ENCODE measurements at places on chromosomes 13 and 19.

DNA sequence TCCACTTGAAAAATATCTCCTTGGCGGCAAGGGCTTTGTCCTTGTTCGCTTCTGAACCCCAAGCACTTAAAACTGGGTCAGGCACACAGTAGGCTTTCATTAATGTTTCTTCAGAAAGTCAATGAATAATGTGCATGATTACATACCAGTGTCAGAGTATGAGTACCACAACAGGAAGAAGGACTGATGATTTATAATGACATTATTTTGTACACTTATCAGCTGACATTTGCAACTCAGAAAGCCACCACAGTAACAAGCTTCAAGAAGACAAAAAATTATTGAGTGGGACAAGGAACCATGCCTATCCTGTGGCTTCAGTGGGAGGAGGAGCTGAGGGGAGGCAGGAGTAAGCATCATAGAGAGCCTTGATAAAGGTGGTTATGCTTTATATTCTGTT is 10.0 kb downstream of the POLR1D start:
- no peak for DNase-seq

DNA sequence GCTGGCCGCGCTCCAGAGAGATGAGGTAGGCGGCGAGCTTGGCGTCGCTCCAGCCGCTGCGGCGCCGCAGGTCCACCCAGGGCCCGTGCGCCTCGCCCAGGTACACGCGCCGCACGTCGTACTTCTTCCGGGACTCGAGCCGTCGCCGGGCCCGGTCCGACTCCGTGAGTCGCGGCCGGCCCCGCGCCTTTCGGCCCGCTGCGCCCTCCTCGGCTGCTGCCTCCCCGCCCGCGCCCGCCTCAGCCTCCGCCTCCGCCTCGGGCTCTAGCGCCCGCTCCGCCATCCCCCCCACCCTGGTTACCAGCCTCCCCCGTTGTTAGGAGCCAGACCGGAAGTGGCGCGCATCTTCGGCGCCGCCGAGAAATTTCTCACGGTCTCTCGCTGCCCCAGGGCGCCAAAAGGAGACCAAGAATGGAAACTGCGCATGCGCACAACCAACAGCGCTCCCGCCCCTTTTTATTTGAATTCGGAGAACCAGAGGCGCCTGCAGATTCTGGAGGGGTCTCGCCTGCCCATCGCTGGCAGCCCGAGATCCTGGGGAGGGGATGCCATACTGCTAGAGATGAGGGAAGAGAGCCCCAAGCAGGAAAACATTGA is at the start of gene ZNF653:
Gene ZNF653, minus strand, starts transcription at position 336 of the 597 bp plus-strand sequence. Its CDS starts 53 bp downstream, at position 283.
- DNase-seq, result peak; percentile 98

GRCh38 chr19:10946958-10947657 is 13.7 kb upstream of the SMARCA4 start:
- no peak for DNase-seq

GRCh38 chr13:40043764-40044163 is 388.3 kb downstream of the COG6 start:
- no peak for DNase-seq

GRCh38 chr13:62906896-62907295 is 1491.2 kb upstream of the PCDH20 start:
- DNase-seq, result no peak

DNA sequence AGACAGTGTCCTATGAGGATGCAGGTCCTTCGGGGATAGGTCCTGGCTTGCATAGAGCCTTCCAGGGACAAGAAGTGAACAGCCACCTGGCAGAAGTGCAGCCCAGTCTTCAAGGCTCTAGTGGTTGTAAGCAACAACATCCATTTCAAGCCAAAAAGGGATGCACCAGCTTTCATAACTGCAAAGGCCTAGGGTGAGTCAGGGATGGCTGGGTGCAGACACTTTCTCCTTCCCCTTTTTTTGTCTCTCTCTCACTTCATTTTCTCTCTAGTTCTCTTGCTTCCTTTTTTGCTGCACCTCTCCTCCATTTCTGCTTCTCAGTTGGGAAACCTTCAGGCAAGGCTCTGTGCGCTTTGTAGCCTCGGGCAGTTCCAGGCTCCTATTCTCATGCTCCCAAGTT is 196.2 kb upstream of the ZNF536 start:
- no peak for DNase-seq

GRCh38 chr13:42017264-42017663 is 31.2 kb upstream of the DGKH start:
- DNase-seq, result no peak

GRCh38 chr13:100513987-100514670 is 74.5 kb downstream of the GGACT start:
- peak; percentile 45 for DNase-seq

GRCh38 chr13:27658546-27658945 is 36.9 kb downstream of the POLR1D start:
- no peak for DNase-seq

GRCh38 chr19:46578450-46578849 is 22.7 kb upstream of the CALM3 start:
- DNase-seq, result no peak

DNA sequence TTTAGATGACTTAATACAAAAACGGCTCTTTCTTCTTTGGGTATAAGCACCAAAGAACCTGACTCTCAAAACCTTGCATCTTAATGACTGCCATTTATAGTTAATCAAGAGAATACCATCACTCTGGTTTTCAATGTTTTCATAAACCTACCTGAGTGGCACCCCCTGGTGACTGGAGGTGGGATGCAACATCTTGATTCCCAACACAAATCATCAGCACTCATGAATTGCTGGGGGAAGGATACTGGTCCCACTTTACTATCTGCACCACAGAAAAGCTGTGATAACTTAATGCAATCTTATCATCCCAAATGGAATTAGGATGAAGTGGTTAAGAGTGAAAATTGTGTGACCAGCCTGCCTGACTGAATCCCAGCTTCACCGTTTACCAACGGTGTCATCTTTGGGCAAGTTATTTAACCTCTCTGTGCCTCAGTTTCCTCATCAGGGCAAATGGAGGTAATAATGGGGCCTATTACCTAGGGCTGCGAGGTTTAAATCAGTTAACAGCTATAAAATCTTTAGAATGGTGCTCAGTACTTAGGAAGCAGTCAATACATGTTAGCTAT is 366.4 kb downstream of the KLF12 start:
- peak; percentile 20 for DNase-seq

GRCh38 chr19:20209051-20209450 is 42.0 kb downstream of the ZNF486 start:
- no peak for DNase-seq
